Right kidney (tissue), 9 donors: ENCODE measurements at places on chromosomes 5 and 9.

DNA sequence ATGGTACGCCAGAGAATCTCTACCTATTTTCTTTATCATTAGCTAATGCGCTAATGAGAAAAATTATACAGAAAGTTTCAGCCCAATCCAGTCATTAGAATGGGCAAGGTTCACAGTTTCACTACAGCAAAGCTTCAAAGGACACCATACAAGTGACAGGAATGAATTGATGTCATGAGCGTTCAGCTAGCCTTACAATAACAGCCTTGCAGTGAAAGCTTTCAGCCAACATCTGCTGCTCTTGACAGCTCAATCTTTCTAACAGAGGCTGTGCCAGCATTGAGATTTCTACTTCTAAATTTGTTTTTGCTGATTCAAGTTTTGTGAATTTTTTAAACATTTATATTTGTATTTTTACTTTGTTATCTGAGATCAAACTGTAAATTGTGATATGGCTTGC, 302.4 kb upstream of the FAM174A start:
- no peak for DNase-seq

DNA sequence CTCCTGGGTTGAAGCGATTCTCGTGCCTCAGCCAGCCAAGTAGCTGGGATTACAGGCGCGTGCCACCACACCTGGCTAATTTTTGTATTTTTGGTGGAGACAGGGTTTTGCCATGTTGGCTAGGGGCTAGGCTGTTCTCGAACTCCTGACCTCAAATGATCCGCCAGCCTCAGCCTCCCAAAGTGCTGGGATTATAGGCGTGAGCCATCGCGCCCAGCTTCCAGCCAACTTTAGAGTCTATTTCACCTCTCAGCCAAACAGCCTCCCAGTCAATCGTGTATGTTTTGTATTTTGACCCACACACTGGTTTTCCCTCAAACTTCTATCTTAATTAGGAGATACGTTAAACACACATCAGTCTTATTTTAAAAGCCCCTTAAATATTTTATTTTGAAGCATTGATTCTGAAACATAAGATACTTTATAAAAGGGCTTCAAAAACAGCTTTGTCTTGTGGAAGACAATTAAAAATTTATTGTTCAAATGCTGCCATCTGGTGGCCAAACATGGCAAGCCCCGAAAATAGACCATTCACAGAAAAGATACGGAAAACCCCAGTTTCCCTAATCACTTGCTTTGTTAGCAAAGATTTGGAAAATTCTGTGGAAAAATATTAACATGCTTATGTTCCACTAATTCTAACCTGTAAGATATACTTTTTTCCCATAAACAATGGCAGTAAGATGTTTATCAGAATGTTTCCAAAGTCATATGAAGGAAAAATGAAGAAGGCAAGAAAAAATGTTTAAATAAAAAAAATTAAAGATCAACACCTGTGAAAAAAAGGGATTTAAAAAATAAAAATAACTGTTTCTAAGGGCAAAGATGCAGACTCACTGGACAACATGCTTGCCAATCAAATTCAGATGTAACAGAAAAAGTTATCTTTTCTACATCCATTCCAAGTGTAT, 33.1 kb downstream of the APTX start:
- no peak for DNase-seq

GRCh38 chr5:131356619-131357018, 92.8 kb downstream of the CDC42SE2 start:
- no peak for DNase-seq

- no peak for DNase-seq
These were observed 31.7 kb downstream of the SARDH start for GRCh38 chr9:133706307-133707050.

GRCh38 chr5:103679873-103680272, 117.3 kb upstream of the NUDT12 start:
- DNase-seq, result no peak

DNA sequence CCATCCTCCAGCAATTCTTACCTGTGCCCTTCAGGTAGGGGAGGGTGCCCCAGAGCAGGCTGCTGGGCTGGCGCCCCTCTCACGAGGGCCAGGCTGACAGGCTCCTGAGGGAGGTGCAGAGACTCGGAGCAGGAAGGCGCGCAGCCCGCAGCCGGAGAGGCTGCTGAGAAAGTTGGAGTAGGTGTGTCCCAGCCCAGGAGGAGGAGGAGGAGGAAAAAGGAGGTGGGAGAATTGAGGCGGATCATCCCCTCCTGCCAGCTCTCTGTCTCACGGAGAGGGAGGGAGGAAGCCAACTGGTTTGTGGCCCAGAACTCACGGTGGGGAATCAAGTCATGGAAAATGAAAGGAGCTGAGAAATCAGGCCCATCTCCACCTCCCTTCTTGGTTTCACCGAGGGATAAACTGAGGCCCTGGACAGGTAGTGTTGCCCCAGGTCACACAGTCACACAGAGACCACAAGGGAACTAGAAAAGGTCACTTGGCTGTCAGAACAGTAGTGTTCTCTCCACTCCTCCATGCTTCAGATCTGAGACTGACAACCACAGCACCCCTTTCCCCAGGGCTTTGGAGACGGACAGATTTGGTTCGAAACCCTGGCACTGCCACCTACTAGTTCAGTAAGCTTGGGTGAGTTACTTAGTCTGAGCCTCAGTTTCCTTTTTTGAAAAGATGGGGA, at the start of gene FAT2:
Gene FAT2, minus strand, starts transcription at position 188 of the 676 bp plus-strand sequence. CDS start 22,400 bp downstream, outside the sequence.
- peak; percentile 51 for DNase-seq

DNA sequence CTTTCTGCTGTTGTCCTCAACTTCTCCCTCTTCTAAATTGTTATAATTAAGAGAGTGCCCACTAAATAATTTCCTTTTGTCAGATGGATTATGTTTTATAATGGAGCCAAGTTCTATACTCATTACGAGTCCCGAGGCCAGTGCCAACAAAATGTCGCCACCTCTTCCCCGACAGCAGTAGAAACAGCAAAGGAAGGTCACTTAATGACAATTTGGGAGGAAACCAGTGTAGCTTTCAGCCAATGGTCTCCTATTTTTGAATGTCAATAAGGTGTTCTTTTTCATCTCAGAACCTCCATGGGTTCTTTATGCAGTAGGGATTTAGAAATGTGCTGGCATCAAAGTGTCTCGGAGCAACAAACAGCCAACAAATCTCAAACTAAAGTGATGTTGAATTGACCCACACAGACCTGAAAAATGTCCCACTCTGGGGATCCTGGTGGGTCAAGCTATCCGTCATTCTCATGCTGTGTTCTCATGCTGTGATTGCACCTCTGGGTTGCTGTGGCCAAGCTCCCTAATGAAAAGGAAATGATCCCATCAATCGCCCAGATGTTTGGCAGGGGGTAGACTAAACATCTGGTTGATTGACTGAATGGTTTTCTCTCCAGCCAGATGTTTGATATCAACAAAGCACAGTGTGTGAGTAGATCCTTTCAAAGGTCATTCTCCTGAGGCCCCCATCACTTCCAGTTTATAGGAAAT, 291.9 kb downstream of the DMAC1 start:
- no peak for DNase-seq

DNA sequence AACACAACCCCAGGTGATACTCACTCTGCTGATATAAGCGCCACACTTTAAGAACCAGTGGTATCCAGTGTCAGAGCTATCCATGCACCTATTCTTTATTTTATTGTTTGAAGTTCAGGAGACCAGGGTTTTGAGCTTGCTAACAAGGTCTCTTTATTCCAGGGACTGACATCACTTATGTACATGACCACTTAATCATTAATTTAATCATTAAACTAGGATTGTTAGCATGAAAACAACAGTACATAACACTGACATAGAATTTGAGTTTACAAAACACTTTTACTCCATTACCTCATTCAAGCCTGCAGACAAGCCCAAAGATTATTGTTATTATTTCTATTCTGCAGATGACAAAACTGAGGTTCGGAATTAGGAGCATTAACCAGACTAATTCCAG, 151.4 kb upstream of the IQGAP2 start:
- DNase-seq, result no peak

GRCh38 chr5:144313147-144313726, 142.6 kb downstream of the KCTD16 start:
- no peak for DNase-seq

DNA sequence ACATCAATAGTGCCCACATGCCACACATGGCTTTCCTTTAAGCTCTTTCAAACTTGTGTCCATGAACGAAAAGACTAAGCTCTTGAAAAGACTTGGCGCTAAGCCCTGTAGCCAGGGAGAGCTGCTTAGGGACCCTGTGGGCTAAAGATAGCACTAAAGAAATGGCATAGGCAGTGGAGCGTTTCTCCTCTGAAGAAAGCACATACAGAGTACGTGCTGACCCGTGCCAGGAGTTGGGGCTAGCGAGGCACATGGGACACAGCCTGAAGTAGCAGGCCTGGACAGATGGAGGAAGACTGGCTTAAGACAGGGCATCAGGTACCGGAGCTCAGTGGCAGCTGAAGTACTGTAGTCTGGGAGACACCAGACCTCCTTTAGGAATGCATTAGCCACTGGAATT, 39.7 kb downstream of the ADGRV1 start:
- DNase-seq, result no peak

DNA sequence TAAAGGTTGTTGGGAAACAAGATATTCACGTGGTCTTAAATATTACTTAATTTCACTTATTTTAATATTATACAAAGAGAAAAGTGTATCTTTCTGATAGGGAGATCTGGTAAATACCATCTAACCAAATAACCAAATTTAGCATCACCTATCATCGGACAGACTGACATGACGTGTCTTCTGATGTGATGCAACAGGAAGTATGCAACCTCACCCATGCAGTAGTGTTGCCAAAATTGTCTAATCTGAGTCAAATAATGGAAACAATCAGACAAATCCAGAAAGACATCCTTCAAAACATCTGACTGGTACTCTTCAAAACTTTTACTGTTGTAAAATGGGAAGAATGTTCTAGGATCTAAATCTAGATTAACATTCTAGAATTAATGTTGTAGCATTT, 148.0 kb downstream of the FGF1 start:
- no peak for DNase-seq

DNA sequence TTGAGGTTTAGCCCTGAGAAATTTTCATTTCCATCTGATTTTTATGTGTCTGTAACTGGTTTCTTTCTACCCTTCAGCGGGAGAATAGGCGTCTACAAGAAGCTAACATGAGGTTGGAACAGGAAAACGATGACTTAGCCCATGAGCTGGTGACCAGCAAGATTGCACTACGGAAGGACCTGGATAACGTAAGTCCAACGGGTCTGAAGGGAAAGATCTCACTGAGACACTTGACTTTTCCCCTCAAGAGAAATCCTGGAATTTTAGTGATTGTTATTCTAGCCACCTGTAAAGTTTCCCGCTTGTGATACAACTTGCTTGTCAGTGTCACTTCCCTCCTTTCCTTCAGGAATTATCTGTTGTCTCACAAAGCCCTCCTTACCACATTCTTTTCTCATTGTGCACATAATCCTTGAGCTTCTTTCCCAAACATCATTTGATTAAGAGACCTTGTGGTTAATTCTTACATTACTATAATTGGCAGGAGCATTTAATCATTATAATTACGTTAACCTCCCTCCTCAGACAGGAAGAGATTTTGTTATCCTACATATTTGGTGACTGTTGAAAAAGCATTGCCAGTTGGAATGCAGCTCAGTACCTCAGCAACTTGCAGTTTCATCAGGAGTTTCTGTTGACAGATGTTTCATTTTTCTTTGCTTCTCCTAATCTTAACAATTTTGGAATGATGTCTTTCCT, 56.9 kb downstream of the GPR21 start:
- DNase-seq, result no peak

GRCh38 chr9:107584186-107584585, 94.6 kb upstream of the KLF4 start:
- no peak for DNase-seq

- no peak for DNase-seq
These were observed 64.5 kb downstream of the NSUN2 start for GRCh38 chr5:6568383-6568782.

DNA sequence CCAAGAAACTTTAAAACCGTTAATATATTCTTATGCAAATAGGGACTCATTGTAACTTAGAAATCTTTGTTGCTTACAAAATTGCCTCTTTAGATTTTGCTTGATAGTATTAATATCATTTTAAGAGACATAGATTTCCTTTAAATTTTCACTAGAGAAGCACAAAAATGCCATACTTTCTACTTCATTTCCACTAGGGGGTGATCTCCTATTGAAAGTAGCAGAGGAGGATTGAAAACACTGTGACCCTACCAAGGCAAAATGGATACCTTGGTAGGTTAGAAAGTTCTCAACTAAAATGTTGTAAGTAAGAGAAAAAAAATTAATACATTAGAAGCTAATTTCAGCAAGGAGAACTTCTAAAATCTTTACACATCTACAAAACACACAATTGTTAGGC, 204.9 kb downstream of the CHSY3 start:
- DNase-seq, result no peak

DNA sequence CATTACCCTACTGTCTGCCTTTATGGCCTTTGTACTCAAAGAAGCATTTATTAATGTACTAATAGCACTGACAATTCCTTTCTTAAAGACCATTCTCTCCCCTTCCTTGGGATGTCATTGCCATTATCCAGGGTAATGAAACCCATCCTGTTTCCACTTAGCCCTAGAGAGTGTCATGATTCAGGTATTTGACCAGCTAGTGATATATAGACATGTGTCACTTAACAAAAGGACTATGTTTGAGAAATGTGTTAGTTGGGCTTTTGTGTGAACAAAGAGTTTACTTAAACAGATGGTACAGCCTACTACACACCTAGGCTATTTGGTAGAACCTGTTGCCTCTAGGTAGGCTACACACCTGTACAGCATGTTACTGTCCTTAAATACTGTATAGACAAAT, 2.0 kb downstream of the ATP6V0E1 start:
- no peak for DNase-seq

DNA sequence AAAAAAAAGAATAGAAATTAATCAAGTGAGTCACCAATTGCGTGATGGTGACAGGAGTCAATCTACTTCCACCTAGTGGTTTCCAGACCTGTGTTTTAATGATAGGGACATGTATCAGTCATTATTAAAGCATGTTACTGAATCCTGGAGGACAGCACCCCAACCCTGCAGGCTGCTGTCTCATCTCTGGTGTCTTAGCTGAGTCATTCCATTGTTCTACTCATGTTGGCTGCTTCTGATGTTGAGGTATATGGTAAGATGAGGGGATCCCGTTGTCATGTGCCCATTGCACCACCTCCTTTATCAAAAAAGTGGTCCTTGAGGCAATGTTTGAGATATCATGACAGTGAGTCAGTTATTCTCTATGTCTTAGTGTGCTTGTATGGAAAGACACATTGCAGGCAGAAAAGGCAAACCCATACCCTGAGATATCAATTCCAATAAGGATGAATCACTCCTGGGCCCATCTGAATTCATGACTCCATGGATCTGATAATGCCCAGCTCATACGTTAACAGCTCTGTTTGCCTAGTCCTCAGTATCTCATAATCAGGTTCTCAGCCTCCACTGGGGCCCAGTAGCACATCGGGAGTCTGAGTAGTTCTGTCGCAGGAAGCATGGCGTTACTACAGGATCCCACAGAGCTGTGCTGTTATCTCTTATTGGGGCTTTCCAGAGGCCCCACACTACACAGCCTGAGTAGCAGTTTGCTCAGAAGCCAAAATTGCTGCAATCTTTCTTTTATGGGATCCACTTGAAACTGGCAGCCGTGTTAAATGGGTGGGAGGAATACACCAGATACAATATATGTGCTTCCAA, 31.2 kb downstream of the HMGCS1 start:
- no peak for DNase-seq

- DNase-seq, result no peak
These were observed 45.2 kb downstream of the ADAM19 start for GRCh38 chr5:157530226-157530972.

- peak; percentile 13 for DNase-seq
These were observed 1.8 kb downstream of the HSPB3 start for GRCh38 chr5:54457094-54457862.

GRCh38 chr9:129194221-129194620, 16.2 kb upstream of the IER5L start:
- no peak for DNase-seq
